Activated T-helper 9 cell treated with anti-CD3 and anti-CD28 coated beads, Interleukin-2, amount 50 U/mL, for 16 hours (primary cell): ENCODE measurements at places on chromosomes 6 and 20.

GRCh38 chr6:33996120-33996475 lies 149.8 kb downstream of the GRM4 start:
- no peak for DNase-seq

GRCh38 chr6:135280375-135281136 lies 99.4 kb downstream of the MYB start:
- no peak for DNase-seq

DNA sequence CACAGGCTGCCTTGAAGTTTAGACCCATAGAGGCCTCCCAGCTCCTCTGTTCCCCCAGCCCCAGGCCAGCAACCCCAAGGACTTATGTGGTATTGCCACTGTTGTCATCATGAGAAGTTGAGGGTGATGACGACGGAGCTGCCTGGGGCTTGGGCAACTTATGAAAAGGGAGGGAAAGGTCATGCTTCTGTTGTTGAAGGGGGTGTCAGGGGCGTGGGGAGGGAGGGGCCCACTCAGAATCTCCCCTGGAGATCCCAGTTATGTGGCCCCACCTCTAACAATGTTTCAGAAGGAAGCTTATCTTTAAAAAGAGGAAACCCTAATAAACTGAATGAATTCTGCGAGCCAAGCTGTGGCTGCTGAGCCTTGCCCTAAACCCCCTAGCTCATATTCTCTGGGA lies 4.2 kb downstream of the ADTRP start:
- no peak for DNase-seq

- DNase-seq = no peak
Measured at GRCh38 chr6:2686515-2686914, 64.2 kb downstream of the MYLK4 start.

GRCh38 chr6:9140951-9141460 lies 705.7 kb upstream of the SLC35B3 start:
- DNase-seq = no peak

DNA sequence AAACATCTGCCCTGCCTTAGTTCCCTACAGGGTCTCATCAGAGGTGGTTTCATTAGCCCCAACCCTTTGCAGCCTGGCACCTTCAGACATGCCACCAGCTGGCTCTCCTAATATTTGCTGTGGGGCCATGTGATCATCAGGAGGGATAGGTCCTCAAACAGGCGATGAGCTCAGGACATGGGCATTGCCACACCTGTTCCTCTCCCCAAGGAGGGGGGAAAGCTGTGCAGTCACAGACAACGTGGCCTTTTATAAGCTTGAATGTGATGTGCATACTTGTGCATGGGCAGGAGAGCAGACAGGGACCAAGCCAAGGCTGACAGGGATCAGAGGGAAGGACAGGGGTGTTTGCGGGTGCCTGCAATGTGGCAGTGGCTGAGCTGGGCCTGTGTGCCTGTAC lies 78.8 kb upstream of the ZNFX1 start:
- no peak for DNase-seq

GRCh38 chr6:93721386-93722048 lies 302.2 kb upstream of the EPHA7 start:
- no peak for DNase-seq

DNA sequence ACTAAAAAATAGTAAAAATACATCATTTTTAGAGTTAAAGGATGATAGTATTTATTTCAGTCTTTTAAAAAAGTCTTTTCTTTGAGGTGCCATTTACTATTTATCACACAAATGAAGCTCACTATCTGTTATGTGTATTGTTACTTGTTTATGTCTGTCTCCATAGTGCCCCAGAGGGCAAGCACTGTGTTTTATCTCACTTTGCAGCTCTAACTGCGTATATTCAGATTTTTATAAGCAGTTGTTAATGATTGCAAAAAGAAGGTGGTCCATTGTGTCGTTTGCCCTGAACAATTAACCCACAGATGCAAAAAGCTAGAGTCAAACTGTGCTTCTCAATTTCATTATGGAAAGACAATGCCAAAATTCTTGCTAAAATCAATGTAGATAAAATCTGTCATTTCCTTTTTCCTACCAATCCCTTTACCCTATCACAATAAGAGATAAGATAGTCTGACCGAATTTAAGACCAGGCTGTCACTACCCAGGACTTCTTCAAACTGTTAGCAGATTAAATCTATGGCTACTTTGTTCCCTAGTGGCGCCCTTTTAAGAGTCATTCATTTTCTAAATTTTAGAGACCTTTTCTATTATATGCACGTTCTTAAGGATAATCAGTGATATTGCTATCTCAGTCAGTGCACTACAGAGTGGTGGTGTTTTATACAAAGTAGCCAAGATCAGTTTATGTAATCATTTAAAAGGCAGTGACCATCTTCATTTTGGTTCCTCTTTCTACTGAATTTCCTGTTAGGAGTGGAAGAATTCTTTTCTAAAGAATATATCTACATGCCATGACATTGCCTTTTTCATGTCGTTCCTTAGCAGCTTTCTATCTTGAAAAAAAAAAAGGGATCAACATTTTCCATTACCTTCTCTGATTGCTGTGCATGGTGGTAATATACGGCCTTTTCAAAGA lies 133.1 kb upstream of the PRDM1 start:
- DNase-seq = no peak

DNA sequence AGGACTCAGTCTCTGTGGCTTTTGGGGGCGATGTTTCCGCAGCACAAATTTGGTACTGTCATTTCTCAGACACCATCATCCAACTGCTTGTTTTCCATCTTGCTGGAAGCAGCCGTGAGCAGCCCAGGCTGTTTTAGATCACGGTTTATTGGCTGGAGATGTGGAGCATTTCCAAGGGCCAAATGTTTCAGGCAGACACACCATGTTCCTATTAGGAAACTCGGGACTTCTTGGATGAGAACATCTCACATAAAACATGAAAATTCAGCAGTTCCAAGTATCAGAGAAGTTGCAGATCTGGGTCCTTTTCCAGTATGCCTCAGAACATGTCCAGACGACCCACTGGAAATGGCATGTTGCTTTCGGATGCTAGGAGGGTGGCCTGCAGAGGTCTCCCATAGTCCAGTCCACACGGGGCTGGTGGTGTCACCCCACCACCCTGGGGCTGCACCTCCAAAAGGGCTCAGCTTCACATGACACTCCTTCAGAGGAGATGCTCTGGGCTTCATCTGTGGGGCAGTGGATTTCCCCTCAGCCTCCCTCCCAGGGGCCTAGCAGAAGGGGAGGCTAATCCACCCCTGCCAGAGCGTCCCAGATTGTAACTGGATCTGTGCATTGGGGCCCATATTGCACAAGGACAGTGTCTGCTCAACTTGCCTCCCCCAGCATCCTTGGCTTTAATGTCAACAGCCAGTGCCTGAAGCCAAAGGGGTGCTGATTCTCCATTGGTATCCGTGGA lies 176.3 kb downstream of the SCP2D1 start:
- DNase-seq = no peak

GRCh38 chr6:16659466-16660156 lies 101.6 kb downstream of the ATXN1 start:
- DNase-seq = no peak

GRCh38 chr6:113363866-113364265 lies 493.3 kb upstream of the MARCKS start:
- no peak for DNase-seq

- no peak for DNase-seq
Measured at GRCh38 chr6:142642651-142643050, 302.3 kb downstream of the HIVEP2 start.

- no peak for DNase-seq
Measured at GRCh38 chr6:157723376-157723775, 99.7 kb upstream of the SNX9 start.

DNA sequence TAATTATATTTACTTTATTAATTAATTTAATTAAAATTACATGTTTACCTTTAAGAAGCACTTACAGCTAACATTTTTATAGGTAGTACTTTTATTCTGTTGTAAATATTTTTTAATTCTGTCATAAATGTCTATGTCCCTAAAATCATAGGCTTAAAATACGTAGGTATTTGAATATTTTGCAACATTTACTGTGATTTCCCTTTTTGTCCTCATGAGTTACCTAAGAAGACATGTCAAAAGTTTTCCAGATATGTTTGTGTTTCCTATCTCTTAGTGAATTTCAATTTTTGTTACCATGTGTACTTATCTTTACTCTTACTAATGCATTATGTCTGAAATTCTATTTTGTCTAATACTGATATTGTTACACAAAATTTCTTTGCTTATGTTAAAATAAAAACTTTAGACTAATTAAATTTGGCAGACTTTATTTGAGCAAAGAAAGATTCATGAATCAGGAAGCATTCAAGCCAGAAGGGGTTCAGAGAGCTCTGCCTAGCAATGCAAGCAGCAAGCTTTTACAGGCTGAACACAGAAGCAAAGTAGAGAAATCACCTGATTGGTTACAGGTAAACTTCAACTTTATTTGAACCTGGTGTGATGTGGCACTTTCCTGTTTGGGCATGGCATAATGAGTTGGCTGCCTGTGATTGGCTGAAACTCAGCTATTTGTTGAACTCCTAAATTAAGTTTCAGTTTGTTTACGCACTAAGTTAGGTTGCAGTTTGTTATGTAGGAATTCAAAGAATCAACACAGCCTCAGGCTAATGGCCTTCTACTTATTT lies 123.2 kb upstream of the TMEM170B start:
- peak; percentile 10 for DNase-seq

DNA sequence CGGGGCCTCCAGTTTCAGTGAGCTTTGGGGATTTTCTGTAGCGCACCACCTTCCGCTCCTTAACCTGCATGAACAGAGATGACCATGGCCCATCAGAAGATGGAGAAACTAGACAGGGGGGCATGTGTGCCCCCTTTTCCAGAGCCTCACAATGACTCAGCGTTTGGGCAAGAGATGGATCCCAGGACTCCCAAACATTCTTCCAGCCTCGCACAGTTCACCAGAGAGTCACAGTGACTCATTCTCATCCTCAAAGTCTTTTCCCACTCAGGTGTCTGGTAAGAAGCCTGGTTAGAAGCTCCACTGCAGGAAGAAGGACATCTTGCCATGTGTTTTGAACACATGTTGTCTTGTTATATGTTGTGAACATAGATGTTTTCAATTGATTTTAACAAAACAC lies 76.2 kb upstream of the FRMD1 start:
- DNase-seq = no peak
